Hematopoietic multipotent progenitor cell (in vitro differentiated cells): ENCODE measurements at places on chromosomes 5 and 9.
A peak's percentile ranks its signal among the peaks of the same experiment; 100 is the strongest.

- DNase-seq, result no peak
These were observed 741 bp upstream of the NKX2-5 start for GRCh38 chr5:173235499-173236394.

DNA sequence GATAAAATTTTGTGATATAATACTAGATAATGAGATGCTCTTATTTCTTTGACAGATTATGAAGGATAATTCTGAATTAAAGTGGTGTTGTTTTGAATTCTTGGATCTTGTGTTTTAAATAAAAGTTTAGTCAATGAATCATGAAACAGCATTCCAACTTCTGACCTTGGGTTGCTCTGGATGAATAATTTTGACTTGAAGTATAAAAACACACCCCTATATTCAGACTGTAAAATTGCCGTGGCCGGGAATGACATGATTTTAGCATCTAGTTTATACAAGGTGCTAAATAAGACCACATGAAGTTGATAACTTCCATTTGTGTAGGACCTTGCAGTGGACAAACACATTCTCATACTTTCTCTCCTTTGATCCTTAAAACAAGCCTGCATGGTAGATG is 67.2 kb upstream of the DAP start:
- DNase-seq, result no peak

DNA sequence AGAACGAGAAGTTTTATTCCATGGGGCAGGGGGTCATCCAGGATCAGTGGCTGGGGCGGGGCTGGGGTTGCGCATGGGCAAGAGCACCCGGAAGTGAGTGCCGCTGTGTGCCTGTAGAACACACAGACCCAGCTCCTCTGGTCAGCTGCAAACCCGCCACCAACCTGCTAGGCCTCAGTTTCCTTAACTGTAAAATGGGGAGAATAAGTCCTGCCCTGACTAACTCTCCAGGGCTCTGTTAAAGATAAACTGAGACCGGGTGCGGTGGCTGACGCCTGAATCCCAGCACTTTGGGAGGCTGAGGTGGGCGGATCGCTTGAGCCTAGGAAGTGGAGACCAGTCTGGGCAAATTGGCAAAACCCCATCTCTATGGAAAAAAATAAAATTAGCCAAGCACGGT is 152.2 kb downstream of the GABBR2 start:
- DNase-seq, result no peak

DNA sequence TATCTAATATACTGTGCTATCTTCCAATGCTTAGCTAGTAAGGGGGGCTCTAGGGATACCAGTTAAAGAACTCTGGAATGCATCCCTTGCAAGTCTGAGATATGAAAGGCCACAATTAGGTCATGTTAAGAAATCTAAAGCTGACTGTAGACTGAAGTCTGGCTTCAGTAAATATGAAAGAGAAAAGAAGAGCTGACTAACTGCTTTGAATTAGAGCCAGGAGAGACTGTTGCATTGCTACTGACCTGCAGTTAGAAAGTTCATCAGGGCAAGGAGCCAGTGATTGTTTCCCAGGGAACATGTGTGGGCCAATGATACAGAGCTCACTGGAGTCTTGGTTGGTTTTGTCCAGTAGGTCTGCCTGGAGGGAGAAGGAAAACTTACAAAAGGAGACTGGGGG is 472.1 kb upstream of the TNC start:
- no peak for DNase-seq

DNA sequence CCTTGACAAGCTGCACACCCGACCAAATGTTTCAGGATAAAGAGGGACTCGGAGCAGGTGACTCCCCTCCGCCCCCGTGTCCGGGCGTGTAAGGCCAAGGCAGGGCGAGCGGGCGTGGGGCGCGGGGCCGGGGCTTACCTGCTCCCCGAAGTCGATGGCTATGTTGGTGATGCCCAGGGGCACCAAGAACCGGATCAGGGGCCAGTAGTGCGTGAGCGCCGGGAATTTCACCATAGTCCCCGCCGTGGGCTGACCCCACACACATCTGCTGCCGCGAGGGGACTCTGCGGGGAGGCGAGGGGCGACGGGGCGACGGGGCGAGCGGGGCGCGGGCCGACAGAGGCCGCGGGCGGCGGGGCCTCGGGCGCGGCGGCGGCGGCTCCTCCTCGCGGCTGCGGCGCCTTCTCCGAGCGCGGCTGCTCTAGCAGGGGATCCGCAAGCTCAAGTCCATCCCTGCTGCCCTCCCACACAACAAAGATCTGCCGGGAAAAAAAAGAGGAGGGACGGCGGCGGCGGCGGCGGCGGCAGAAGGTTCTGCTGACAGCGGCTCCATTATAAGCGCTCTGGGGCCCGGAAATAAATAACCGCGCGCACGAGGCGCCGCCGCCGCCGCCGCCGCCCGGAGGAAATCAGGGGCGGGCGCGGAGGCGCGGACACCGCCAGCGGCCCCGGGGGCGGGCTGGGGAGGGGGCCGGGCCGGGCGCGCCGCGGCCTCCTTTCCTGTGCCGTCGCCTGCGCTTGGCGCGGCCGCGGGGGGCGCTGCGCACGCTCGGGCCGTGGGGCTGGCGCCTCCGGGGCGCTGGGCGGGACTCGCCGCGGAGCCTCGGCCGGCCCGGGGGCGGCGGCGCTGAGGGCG is at the start of gene ANKH:
ANKH (minus strand) TSS at position 565 of the 856 bp plus-strand sequence; CDS start at position 234, 331 bp downstream.
- DNase-seq, result peak; percentile 83

- DNase-seq, result no peak
These were observed 53.3 kb upstream of the RNU6ATAC start for GRCh38 chr9:134217431-134218210.

DNA sequence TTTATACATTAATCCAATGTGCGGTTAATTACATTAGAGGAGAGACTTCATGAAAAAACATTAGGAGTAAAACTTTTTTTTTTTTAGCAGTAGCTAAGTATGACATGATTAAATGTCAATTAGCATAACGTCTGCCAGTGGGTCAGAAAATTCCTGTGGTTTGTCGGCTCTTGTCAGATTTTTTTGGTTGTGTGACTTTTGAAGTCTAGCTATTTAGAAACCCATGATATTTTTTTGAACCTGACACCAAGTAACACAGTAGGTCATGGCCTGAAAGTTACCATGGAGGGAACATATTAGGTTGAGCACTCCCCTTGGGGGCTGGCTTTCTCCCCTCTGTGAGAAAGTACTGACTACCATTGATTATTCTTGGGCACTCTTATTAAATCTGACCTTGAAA is 84.8 kb upstream of the ALDH1A1 start:
- no peak for DNase-seq

DNA sequence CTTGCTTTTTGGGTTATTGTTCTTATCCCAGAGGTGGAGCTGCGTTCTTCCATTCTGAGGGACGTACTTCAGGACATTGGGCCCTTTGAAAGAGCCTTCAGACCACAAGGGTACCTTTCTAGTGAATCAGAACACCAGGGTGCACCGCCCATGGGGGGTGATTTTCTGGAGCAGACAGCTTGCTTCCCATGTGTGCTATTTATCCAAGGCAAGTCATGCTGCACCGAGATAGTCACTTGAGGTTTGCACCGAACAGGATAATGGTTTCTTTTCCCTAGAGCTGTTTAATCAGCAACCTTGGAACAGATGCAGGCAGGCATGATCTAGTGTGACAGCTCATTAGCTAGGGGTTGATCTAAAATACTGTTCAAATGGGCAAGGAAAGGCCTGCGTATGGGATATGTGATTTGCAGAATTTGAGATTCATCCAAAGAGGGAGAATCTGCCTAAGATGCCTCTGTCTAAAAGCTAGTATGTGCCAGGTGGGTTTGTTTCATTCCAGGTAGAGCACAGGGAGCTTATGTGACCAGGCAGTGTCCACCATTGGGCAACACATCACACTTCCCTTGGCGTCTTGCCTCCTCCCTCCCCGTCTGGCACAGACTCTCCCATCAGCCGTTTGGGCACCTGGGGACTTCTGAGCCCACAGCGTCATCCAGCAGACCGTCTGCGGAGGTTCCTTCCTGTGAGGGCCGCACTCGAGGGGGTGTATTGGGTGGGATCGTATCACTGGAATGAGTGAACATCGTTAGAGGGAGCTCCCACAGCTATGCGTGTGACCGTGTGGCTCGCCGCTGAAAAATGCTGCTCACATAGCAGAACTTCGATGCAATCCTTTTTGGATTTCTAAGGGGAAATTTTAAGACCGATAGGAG is 23.0 kb downstream of the ABL1 start:
- no peak for DNase-seq

DNA sequence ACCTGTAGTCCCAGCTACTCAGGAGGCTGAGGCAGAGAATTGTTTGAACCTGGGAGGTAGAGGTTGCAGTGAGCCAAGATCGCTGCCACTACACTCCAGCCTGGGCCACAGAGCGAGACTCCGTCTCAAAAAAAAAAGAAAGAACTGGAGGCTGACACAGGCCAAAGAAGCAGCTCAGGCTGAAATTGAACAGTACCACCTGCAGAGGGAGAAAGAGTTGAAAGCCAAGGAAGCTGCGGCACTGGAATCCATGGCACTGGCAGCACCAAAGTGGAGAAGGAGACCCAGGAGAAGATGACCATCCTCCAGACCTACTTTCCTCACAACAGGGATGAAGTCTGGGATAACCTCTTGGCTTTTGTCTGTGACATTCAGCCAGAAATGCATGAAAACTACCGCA is 11.3 kb upstream of the TMEM141 start:
- DNase-seq, result no peak

- no peak for DNase-seq
These were observed 38.6 kb downstream of the TGFBI start for GRCh38 chr5:136067422-136067821.

DNA sequence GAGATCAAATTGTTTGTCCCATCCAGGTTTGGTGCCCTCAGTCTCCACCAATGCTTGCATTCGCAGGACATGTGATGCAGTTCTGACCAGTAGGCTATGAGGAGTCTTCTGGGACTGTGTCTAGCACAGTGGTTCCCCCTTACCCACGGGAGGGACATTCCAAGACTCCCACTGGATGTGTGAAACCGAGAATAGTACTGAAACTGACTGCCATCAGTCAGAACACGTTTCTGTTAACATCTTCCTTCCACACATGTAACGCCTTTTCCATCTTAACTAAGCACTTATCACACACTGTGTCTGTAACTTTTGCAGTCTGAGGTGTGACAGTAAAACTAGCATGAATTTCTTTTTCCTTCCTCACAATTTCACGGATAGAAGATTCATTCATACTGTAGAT is 74.7 kb downstream of the PTTG1 start:
- DNase-seq, result no peak

- DNase-seq, result no peak
These were observed 92.3 kb upstream of the FANCC start for GRCh38 chr9:95409650-95410426.

DNA sequence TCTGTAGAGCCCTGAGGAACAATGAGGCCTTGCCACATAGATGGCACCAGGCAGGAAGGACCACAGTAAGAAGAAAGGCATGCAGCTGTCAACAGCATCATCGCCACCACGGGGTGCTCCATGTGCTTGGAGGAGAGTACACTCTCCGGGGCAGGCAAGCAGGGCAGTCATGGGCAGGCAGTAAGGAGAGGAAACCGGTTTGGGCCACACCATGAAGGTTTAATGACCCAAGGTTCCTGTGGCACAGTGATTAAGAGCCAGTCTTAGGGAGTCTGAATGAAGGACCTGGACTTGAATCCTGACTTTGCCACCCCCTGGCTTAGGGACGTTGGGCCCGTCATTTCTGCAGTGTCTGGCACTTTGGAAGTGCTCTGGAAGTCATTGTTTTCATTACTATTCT is 80.6 kb upstream of the ZBTB43 start:
- no peak for DNase-seq

DNA sequence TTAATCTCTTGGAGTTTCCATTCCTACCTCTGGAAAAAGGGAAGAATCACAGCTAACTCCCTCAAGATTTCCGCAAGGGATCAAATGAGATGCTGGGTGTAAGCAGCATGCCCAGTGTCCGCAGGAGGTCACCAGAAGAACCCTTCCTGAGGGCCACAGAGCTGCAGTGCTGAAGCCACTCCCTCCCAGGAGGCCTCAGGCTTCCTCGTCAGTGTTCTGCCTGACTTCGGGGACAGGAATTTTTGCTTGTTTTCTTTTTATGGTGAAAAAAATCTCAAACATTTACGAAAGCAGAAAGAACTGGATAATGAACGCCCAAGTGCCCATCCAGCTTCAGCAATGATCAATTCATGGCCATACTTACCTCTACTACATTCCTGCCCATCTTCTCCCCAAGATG is 183.0 kb downstream of the CDK5RAP2 start:
- no peak for DNase-seq

GRCh38 chr5:34015120-34015822 is 7.4 kb upstream of the AMACR start:
- DNase-seq, result no peak

GRCh38 chr5:126778675-126779403 is 1.9 kb downstream of the LMNB1 start:
- DNase-seq, result no peak

- peak; percentile 67 for DNase-seq
These were observed 52.3 kb downstream of the PSD2 start for GRCh38 chr5:139847790-139848507.

DNA sequence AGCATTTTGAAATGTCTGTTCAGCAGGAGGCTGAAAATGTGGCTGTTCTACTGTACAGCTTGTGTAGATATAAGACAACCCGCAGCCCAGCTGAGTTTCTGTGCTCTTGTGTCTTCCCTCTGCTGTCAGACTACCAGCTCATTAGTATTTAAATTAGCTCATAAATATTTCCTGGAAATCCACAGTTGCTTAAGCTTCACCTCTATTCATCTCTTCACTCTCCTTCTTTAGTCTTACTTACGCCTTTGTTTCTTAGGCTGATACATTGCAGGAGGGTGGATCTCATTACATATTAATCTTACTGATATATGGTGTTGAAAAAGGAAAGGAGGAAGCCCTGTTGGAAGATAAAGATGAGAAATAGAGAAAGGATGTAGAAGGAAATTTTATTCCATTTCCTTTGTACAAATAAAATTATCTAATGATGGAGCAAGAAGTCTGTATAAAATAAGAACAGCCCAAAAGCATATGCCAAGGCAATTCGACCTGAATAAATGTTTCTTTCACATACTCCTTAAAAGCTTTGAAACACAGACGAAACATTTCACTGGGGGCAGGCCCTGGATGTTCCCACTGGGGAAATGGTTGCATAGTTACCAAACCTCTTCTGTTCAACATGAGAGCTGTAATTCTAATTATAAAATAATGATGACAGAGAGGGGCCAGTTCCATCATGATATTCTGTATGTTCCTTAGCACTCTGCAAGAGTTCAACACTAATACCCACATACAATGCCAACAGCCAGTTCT is 111.8 kb upstream of the APC start:
- DNase-seq, result no peak

DNA sequence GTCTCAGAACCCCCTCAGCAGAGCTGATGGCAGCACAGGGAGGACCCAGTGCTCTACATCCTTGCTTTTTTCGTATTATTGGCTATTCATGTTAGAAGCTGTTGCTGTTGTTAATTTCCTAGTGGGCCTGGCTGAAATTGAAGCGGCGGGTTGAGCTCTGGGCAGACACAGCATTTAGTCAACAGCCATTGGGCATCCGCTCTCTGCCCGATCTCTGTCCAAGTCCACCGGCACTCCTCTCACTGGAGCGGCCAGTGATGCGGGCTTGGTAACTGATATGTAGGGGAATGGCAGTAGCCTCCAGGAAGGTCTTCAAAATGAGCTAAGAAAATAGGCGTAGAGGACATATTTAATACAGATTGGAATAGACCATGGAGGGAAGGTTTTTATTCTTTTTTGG is 1.3 kb upstream of the GARNL3 start:
- no peak for DNase-seq

- no peak for DNase-seq
These were observed 154.6 kb downstream of the FSTL4 start for GRCh38 chr5:133457439-133458355.

GRCh38 chr5:170464280-170465127 is 39.3 kb upstream of the KCNIP1 start:
- no peak for DNase-seq

- DNase-seq, result no peak
These were observed 510.0 kb downstream of the ACTL7B start for GRCh38 chr9:108345826-108346225.

- DNase-seq, result no peak
These were observed 24.1 kb downstream of the ZNF462 start for GRCh38 chr9:106887066-106887465.
